NCI-H1694 (cell line): ENCODE measurements at places on chromosomes 12 and 14.

DNA sequence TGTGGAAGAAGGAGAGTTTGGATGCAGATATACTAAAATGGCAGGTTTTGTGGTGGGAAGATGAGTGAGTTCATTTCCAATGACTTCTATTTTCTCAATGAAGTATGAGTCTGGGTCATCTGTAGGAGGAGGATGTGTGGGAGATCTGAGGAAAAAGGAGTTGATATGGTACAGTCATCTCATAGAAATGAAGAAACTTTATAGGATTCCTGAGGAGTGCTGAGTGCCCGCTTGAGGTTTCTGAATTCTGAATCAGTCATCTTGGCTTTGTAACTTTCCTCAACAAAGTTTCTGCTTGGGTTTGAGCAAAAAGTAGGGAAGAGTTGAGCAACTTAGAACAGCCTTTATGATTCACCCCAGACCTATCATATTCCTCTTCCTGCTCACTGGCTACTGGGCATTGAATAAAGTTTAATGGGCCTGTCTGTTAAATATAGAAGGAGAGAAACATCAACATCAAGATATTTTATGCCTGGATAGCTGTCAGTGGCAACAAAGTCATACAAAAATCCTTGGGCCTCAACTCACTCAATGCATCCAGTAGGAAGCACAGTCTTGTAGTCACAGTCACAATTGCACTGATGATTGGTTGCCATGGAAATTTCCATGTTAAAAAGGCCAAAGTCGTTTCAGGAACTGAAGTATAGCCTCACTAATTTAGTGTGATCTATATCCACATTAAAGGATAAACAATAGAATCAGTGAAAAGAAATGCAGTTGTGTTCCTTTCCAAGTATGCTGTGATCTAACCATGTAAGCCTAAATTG lies 284.7 kb downstream of the DUSP6 start:
- DNase-seq, result no peak

DNA sequence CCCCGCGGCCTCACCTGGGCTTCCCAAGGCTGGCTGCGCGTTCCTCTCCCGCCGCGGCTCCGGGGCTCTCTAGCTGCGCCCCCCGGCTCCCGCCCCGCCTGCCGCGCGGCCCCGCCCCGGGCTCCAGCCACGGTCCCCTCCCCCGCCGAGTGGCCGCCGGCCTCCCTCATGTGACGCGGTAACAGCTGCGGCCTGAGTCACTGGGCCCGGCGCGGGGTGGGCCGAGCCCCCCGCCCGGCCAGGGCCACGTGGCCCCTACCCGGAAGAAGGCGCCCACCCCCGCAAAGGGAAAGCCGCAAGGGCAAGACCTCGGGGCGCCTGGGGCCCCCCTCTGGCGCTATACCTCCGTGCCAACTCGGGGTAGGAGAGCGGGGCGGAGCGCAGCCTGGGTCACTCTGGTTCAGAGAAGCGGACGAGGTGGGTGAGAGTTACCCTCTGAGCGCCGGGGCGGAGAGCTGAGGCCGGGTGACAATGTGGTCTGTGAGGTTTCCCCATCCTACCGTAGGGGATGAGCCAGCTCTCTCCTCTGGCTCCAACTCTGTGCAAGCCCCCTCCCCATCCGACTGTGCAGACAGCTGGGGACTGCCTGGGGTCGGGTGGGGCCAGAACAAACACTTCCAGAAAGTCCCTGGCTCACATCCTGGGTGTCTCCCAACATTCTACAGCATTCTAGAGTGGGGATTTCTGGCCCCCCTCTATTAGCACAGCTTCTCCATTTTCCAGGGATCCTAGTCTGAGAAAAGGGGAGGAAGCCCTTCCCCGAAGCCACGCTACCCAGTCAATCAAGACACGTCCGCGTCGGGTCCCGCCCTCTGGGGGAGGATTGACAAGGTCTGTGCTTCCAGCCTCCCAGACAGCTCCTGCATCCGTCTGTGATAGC lies at the start of gene CD63:
Gene CD63, minus strand, starts transcription at position 71 of the 880 bp plus-strand sequence. CDS start 668 bp downstream, outside the sequence.
- DNase-seq, result peak; percentile 83

DNA sequence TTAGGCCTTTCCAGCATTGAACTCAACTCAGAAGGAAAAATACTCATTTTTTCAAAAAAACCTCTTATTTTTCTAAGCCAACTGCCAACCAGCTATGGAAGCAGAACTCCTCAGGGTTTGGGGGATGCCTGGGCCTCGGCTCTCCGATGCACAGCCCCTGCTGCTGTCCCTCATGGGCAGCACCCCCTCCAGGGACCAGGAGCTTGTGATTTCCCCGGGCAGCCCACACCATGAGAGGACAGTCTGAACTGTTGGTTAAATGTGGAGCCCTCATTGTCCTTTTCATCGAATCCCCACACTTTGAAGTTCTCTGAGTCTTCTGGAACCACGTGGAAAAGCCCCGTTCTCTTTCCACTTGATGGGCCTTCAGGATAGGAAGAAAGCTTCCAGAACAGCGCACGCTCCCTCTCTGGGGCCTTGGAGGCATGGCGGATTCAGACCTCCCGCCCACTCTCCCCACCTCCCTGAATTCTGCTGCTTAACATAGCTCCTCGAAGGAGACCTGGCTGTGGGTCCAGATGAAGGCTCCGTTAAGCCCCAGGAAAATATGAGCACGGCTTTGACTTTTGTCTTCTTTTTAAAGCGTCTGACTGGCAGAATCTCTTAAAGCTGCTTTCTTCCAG lies 156.6 kb downstream of the CALM1 start:
- no peak for DNase-seq

GRCh38 chr14:105090493-105091053 lies 25.3 kb upstream of the GPR132 start:
- DNase-seq, result peak; percentile 96

GRCh38 chr12:122523280-122523679 lies 3.5 kb downstream of the RSRC2 start:
- DNase-seq, result no peak

DNA sequence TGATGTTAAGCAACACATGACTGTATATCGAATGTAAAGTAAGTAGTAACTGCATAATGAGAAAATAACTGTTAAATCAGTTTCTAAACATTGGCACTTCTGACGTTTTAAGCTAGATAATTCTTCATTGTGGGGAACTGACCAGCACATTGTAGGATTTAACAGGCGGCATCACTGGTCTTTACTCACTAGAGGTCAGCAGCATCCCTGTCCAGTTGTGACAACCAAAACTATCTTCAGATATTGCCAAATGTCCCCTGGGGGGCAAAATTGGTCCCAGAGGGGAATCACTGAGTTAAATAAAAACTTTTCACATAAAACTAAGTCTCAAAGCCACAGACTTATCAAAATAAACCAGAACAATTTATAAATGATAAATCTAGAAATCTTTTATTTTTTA lies 65.3 kb downstream of the BLTP3B start:
- no peak for DNase-seq

DNA sequence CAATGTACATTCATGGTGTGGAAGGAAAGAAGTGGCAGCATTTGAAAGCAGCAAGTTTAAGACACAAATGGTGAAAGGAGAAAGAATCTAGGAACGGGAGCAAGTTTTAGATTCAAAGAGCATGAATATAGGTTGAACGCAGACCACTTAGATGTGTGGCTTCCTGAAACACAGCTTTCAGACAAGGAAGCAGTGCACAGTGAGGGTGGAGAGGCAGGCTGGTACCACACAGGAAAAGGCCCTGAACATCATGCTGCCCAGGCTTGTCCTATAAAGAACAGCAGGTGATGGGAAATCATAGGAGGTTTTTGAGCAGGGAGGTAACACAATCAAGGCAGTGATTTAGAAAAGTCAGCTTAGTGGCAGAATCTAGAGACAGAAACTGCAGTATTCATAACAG lies 35.6 kb downstream of the GNS start:
- DNase-seq, result no peak
